ENCODE measurements at places on chromosomes 12 and 14.

- DNase-seq: peak; percentile 4
Observed at GRCh38 chr12:4526923-4527546, 11.7 kb upstream of the RAD51AP1 start.

DNA sequence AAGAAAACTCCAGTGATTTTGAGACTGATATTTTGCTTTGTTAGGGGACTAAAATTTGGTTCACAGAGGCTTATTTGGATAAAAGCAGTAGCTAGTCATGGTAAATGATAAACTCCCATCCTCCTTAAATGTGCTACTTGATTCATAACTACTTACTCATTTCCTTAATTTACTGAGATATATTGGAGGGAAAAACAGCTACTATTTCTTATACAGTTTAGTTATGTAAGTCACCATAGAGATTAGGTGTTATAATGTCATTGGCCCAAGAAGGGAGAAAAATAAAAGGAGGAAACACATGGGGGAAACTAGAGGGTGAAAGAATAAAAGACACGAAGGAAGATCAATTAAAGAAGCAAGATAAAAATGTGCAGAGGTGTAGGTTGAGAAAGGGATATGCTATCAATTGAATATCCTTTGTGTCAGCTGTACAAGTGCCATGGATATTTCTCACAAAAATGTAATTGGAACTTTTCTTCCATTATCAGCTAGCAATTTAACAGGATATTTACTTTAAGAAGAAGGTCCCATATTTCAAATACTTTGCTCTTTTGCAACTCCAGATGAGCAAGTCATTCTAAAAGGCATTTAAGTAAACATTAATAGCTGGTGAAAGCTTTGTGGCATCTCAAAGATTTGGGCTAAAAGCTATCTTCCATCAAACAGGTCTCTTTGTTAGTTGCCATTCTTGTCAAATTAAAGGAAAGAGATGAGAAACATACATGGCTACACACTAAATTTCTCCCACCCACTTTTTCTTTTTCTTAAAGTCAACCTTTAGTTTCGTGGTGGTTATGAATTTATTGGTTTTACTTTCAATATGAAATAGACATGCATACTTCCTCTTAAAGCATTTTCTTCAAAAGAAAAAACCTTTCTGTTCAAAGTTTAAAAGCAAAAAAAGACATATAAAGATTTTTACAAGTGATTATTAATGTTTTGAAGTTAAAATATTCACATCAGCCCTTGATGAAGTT is 439.5 kb downstream of the CCER1 start:
- no peak for DNase-seq

DNA sequence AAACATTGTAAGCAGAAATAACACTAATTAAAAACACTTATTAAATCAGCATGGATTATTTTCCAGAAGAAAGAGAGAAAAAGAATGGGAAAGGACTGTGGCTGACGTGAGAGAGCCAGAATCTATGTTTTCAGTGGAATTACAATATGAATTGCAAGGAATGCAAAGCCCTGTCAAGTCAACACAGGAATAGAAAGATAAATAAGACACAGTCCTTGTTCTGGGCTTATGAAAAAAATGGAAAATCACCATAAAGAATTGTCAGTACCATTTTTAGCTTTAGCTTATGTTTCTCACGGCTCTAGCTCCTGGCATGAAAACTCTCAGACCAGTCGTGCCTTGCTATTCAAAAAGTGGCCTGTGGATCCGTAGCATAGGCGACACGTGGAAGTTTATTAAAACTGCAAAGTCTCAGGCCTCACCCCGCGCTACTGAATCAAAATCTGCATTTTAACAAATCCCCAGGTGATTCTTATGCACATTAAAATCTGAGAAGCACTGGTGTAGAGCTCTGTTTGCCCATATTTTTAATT is 549.1 kb downstream of the RPS29 start:
- DNase-seq: no peak

- DNase-seq: no peak
Observed at GRCh38 chr14:105534586-105534985, 8.2 kb downstream of the TMEM121 start.
